ENCODE measurements at places on chromosomes 1 and 21.
A peak's percentile ranks its signal among the peaks of the same experiment; 100 is the strongest.

DNA sequence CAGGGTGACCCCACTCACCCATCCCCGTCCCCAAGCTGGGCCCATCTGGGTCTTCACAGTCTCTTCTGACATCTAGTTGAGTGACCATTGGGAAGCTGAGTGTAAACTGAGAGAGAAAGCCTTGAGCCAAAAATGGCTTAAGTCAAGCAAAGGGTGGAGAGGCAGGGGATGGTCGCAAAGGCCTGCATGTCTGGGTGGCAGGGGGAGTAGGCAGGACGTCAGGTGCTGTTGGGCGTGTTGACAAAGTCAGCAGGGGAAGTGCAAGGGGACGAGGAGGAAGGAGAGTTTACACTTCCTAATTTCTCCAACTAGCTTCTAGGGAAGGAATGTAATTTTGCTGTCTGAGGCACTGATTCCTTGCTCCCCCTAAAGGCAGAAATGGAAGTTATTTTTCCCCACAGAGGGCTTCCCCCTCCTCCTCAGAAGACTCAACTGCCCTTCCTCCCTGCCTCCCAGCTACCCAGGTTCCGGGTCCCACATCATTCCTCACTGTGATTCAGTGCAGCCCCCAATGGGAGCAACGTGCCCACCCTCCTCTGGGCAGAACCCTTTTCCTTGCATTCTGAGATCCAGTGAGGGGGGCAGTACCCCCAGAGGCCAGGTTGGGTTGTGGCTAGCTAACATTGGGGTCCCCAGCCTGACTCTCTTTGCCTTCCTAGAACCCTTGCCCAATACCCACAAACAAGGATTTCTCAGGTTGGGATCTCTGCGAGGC lies 1.2 kb upstream of the ADORA1 start:
- DNase-seq = no peak

DNA sequence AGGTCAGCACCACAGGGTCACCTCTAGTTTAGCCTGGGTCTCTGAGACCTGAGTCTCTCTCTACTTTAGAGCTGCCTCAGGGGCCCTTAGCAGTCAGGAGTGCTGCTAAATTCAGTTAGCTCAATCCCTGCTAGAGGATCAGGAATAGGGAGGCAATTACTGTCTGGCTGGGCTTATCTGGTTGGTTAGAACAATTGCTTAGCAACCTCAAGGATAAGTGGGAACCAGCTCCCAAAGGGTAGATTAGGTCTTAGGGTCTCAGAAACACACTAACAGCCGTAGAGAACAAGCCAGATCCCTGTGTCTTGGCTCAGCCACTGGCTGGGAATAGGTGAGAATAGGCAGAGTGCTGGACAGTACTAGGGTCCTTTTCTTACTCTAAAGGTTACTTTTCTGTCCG lies 7.7 kb downstream of the PM20D1 start:
- no peak for DNase-seq

DNA sequence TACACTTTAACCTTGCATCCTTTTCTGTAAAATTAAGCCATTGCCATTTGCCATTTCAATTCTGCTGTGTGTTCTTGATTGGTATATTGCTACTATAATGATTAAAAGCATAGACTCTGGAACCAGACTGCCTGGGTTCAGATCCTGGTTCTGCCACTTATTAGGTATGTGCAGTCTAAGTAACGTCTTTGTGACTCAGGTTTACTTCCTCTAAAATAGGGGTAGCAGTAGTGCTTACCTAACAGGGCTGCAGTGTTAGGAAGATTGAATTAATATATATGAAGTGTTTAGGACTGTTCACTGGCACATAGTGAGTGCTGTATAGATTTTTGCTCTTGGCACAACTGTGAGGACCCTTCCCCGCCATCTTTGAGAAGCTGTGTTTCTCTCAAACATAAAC lies 4.4 kb downstream of the CDC42 start:
- no peak for DNase-seq

- no peak for DNase-seq
These were observed 43.4 kb downstream of the RUNX1 start for GRCh38 chr21:35005560-35006224.

- DNase-seq = no peak
These were observed 13.5 kb downstream of the RAB3B start for GRCh38 chr1:51976846-51977602.

DNA sequence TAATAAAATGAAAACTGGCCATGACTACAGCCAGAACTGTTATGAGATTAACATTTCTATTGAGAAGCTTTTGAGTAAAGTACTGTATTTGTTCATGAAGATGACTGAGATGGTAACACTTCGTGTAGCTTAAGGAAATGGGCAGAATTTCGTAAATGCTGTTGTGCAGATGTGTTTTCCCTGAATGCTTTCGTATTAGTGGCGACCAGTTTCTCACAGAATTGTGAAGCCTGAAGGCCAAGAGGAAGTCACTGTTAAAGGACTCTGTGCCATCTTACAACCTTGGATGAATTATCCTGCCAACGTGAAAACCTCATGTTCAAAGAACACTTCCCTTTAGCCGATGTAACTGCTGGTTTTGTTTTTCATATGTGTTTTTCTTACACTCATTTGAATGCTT lies 164.0 kb downstream of the NEK7 start:
- DNase-seq = no peak

- DNase-seq = no peak
These were observed 51.8 kb downstream of the ANGPTL1 start for GRCh38 chr1:178819123-178819522.

DNA sequence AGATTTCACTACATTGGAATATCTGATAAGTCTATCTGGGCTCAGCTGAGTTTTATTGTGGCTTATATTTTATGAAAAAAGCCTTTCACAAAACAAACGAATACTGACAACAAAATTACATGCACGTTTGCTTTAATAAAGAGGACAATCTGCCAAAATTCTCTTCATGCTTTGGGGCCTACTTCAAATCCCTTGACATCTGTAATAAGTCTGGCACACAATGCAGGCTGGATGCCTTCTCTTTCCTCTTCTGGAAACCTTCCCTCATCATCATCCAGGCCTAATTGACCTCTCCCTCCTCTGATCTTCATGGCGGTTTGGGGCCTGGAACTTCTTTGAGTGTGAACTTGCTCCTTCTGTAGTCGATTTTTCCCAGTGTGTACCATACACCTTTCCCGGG lies 70.3 kb downstream of the MAP10 start:
- no peak for DNase-seq

DNA sequence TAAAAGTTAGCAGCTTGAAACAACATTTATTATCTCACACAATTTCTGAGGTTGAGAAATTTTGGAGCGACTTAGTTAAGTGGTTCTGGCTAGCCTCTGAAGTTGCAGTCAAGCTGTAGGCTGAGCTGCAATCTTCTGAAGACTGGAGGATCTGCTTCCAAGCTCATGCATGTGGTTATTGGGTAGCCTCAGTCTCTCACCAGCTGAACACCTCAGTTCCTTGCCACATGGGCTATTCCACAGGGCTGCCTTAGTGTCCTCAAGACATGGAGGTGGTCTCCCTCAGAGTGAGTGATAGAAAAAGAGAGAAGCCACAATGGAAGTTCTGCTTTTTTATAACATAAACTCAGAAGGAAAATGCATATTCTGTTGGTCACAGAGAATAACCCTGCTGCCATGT lies 92.0 kb upstream of the CAMK1G start:
- no peak for DNase-seq

- DNase-seq = no peak
These were observed 12.1 kb downstream of the HHAT start for GRCh38 chr1:210340841-210341240.

- DNase-seq = no peak
These were observed 108.9 kb upstream of the ADAR start for GRCh38 chr1:154716614-154717527.

DNA sequence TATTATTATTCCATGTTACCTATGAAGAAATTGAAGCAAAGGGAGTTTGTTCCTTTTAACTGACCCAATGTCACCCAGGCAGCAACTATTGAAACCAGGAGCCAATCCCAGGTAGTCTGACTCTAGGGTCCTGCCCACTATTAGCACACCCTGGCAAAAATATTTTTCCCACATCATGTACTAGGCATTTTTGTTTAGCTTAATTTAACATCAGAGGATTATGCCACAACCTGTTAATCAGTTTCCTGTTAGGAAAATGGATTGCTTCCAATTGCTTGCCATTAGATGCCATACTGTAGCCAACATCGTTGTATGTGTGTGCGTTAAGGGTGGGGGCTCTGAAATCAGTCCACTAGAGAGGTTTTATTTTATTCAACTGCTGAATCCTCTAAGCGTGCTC lies 281.1 kb downstream of the DNM3 start:
- no peak for DNase-seq

DNA sequence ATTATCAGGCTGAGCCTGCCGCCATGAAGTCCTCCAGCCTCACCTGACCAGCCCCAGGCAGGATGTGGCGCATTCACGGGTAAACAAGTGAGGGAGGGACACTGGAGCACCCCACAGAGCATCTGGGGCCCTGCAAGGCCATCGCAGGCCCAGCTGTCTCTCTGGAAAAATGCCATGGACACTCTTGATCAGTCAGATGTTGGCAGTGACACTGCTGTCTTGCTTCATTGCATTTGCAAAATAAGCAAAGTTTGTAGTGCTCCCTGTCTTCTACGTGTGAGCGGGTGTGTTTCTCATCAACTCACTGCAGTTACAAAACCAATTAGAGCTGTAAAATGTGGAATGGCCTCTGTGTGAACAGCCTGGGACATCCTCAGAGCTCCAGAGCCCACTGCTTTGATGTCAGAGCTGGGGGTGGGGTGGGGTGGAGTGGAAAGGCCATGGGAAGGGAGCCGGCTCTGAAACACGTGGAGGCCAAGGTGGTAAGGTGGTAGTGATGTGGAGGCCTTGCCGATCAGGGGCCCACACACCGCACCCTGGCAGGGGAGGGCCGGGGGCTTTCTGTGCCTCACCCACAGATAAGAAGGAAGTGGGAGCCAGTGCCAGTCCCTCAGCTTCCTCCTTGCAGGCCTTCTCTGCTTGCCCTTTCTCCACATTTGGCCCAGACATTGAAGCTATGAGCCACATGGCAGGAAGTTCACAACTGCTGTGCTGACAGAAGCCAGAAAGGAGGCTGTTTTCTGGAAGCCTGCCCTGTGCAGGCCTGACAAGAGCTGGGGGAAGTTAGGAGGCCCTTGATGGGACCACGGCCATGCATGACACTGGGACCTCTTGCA lies 254.9 kb downstream of the RHOU start:
- peak; percentile 63 for DNase-seq

GRCh38 chr1:15304708-15305467 lies 57.9 kb downstream of the FHAD1 start:
- no peak for DNase-seq

GRCh38 chr1:229108598-229109201 lies 162.2 kb upstream of the RAB4A start:
- peak; percentile 44 for DNase-seq

GRCh38 chr1:185068341-185068740 lies 23.0 kb downstream of the RNF2 start:
- DNase-seq = no peak

GRCh38 chr21:37009740-37010341 lies 3.3 kb downstream of the RIPPLY3 start:
- DNase-seq = peak; percentile 77

DNA sequence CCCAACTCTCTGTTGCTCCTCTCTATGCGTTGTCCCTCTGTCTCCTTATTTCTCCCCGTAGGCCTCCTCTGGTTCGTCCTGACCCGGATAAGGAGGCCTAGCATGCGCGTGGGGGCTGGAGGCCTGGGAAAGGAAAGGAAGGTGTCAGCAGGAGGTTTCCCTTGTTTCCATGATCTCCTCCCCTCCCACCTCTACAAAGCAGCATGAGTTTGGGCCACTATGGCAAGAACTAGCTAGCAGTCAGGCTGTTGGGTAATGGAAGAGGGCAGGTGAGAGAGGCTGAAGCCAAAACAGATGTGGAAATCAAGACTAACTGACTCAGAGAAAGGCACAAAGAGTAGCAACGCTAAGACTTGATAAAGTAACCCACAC lies 687 bp upstream of the SEMA6C start:
- no peak for DNase-seq

GRCh38 chr1:205583461-205584130 lies 48.2 kb downstream of the ELK4 start:
- DNase-seq = no peak

DNA sequence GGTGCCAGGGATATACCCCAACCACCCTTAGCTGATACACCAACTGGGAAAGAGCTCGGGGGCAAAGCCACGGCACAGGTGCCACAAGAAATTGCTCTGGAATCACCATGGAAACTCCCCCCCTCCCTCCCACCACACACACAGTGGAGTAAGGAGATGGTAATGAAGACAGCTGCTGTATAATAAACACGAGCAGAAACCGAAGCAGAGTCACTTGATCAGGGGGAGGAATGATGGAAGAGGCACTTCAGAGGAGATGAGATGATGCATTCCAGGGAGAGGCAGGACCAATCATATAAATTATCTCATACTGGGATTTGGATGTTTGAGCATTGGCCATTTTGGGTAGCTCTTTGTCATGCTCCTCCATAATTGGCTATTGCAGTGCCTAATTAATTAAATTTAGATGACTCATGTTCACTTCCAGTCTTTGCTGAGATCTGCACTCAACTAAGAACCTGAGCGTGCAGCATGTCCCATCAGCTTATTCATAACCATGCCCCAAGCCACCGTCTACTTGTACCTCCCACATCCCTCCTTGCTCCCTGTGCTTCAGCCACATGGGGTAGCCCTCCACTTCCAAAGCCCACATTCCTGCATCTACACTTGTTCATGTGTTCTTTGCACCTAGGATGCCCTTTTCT lies 189.5 kb downstream of the ZSCAN20 start:
- DNase-seq = no peak

DNA sequence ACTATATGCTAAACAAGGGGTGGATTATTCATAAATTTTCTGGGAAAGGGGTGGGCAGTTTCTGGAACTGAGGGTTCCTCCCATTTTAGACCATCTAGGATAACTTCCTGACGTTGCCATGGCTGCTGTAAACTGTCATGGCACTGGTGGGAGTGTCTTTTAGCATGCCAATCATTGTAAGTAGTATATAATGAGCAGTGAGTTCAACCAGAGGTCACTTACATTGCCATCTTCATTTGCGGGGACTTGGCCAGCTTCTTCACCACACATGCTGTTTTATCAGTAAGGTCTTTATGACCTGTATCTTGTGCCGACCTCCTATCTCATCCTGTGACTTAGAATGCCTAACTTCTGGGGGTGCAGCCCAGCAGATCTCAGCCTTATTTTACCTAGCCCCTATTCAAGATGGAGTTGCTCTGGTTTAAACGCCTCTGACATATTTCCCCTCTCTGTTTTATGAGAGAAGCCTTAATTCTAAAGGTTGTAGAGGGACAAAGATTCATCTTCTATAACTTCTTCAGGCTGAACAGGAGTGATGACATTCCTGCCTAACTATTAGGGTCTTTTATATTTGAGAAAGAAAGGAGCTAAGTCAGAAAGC lies 60.4 kb downstream of the DIP2A start:
- DNase-seq = no peak

- no peak for DNase-seq
These were observed 143.2 kb downstream of the PTPRU start for GRCh38 chr1:29379443-29380073.

DNA sequence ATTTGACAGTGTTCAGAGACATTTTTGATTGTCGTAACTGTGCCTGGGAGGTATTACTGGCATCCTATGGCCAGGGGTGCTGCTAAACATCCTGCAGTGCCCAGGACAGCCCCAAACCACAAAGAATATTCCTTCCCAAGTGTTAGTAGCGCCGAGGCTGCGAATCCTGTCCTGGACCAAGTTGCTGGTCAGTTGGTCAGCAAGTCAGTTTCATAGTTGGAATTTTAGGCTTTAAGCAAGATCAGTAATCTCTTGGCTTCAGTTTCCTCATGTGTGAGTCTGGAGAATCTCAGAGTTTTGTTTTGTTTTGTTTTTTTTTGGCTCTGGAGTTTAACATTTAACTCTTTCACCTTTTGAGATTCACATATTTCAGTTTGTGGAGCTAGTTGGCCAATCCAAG lies 65.0 kb downstream of the MTR start:
- DNase-seq = no peak

Measured in substantia nigra (tissue), 51 donors.